ENCODE measurements at places on chromosomes 6 and 20. TPM values are rescaled to one million over a fixed set of nuclear protein-coding genes. Genes with fewer than 3 reads are reported as not detected.

The PIM1 gene
- total RNA-seq, result 19.1 TPM

The C6orf118 gene
- not detected for total RNA-seq

The DEFB124 gene
- not detected for total RNA-seq

The FAM162B gene
- total RNA-seq, result not detected

The ULBP2 gene
- total RNA-seq, result 7.6 TPM

The TRPC4AP gene
- 79.0 TPM for total RNA-seq

The SRF gene
- total RNA-seq, result 48.0 TPM

The APMAP gene
- 30.7 TPM for total RNA-seq

The ID4 gene
- total RNA-seq, result 1.8 TPM

The SLC16A10 gene
- 2.6 TPM for total RNA-seq

The CGA gene
- total RNA-seq, result not detected

The RNF39 gene
- total RNA-seq, result 1.4 TPM

The MED20 gene
- total RNA-seq, result 29.8 TPM

The OR12D3 gene
- total RNA-seq, result not detected

All from Calu3 (cell line).